ENCODE measurements at places on chromosomes 1 and 21.

- no peak for DNase-seq
These were observed 10.2 kb upstream of the LRRN2 start for GRCh38 chr1:204695692-204696091.

- no peak for DNase-seq
These were observed 77.4 kb upstream of the BMP8A start for GRCh38 chr1:39413902-39414528.

DNA sequence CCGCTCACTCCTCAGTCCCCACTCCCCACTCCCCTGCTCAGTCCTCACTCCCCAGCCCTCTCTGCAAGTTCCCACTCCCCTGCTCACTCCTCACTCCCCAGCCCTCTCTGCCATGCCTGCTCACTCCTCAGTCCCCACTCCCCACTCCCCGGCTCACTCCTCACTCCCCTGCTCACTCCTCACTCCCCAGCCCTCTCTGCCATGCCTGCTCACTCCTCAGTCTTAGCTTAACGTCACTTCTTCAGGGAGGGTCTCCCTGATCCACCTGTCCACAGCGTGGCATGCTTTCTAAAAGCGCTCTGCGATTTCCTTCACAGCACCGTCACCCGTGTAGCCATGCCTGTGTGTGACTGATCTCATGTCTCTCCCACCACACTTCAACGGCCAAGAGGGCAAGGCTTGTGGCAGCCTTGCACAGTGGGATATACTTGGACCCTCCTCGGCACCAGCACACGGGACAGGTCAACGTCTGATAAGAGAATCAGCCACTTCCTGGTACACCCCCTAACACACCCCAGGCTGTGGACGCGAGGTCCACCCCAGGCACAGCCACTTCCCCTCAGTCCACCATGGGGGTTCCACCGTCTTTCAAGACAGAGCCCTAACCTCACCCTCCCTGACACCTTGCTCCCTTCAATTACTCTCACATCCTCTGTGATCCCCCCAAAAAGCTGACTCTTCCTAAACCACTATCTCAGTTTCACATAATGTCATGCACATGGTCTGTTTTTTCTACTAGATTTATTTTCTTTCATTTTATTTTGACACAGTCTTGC is 14.0 kb downstream of the PRDM15 start:
- DNase-seq: no peak

DNA sequence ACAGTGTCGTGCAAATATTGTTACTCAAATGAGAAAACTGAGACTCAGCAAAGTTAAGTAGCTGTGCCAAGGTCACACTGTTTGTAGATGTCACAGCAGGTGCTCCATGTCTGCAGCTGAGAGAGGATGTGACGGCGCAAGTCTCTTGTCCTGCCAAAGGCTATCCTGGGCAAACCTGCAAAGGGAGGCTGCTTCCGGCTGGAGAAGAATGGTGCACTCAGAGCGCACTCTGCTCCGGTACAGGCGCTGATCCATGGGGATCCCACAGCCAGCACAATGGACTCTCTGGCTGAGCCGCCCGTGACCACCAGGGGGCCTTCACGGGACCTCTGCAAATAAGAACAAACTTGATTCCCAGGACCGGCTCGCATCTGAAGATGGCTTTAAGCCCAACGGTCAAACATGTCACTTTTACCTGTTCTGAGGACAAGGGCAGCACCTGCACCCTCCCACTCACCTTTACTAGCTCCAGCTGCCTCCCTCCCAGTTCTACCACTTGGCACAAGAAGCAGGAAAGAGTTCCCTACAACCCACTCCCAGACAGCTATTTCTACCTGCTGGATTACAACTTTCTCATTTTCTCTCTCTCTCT is 21.9 kb downstream of the RD3 start:
- no peak for DNase-seq

GRCh38 chr1:20426923-20427322 is 59.1 kb downstream of the CAMK2N1 start:
- no peak for DNase-seq

DNA sequence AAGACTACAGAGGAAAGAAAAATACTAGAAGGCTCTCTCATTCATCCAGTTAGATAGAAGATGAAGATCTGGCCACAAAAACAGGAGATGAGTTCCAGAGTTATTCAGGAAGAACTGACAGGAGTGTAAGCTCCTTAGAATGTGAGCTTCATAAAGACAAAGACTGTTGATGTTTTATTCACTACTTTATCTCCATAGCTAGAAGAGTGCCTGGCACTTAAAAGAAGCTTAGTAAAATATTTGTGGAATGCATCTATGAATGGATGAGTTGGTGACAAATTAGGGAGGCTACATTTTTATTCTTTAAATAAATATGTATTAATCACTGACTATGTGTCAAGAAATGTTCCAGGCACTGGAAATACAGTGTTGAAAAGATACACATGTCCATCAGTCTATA is 13.8 kb downstream of the CLDN17 start:
- DNase-seq: no peak

DNA sequence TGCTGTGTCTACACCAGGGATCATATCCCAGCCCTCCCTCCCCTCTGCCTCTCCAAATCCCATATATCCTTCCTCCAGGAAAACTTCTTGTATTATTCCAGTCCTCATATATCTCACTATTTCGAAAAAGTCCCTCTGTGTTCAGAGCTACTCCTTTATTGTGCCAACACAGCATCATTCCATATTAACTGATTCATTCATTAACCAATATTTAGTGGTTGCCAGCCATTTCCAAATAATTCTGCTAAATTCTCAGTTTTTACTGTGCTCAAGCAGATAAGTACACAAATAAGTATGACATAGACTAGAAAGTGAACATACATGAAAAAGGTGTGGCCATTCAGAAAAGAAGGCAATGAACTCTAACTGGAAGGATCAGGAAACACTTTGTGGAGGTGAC is 241.6 kb upstream of the DUSP10 start:
- DNase-seq: no peak
